ENCODE measurements at places on chromosomes 4 and X. TPM values are rescaled to one million over a fixed set of nuclear protein-coding genes. Genes with fewer than 3 reads are reported as not detected.

CSAG1 gene
- total RNA-seq: not detected

LDB2 gene
- total RNA-seq: 24.3 TPM

DNA sequence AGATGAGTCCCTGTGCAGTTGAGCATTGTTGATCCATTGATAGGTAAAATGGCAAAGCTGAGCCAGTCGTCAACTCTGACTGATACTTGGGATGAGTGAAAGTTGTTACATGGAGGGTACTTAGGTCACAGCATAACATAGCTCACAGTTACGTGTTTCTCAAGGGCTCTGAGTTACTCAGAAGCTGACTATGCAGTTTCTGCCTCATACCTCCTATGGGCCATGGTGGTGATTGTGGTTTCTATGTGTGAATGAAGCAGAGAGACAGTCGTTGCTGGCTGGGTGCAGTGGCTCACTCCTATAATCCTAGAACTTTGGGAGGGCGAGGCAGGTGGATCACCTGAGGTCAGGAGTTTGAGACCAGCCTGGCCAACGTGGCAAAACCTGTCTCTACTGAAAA is 30.8 kb downstream of the FRMPD3 start:
- H3K4me3 ChIP-seq: no peak overlapping the region
- no peaks in the 10 kb centered on the region for H3K27me3 ChIP-seq
- peaks cover 11% of the 10 kb centered on the region for H3K4me1 ChIP-seq
- no peaks in the 10 kb centered on the region for H3K36me3 ChIP-seq

ZDHHC15 gene
- total RNA-seq: 6.3 TPM

DNA sequence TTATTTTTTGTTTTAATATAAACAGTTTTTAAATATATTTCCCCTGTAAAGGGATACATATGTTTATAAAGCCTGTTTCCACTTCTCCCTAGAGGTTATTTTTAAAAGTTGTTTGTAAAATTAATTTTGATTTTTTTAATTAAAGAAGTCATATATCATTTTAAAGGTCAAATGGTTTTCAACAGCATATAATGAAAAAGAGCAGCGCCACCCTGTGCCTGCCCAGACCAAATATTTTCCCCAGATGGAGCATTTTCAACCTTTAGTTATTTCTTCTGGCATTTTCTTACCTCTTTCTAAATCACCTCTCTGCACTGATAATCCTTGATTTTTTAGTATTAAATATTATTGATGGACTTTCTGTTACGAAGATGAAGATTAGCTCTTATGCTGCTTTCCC is 21.0 kb downstream of the MSX1 start:
- peaks cover 88% of the 10 kb centered on the region for H3K27me3 ChIP-seq
- DNase-seq: no peak
- H3K27ac ChIP-seq: no peak overlapping the region
- no peak overlapping the region for H3K4me3 ChIP-seq

DNA sequence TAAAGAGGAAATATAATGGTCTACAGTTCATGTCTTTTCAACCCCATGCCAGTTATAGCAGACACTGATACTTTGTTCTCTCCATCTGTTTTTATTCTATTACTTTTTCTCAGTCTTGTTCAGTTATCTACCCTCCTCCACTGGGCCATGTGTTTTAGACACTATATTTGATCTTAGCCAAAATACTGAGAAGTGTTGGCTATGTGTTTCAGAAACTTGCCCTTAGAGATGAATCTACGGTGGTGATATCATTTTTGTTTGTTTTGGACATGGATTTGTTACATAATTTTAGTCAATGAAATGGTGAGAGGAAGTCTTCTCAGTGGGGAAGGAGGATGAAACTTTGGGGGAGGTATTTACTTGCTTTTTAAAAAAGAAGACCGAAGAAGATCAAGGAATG is 211.5 kb upstream of the DDX53 start:
- H3K36me3 ChIP-seq: no peaks in the 10 kb centered on the region
- no peak overlapping the region for H3K27ac ChIP-seq
- H3K4me1 ChIP-seq: no peaks in the 10 kb centered on the region
- no peak for DNase-seq
- H3K27me3 ChIP-seq: no peaks in the 10 kb centered on the region

CTAG1B gene
- total RNA-seq: not detected

DNA sequence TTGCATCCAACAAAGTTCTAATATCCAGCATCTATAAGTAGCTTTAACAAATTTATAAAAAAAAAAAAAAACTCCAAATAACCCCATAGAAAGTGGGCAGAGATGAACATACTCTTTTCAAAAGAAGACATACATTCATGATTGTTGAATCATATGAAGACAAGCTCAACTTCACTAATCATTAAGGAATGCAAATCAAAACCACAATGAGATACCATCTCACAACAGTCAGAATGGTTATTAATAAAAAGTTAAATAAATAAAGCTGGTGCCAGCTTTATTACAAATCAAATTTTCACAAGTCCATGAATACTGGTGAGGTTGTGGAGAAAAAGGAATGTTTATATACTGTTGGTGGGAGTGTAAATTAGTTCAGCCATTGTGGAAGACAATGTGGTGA is 592.0 kb downstream of the IQCM start:
- H3K36me3 ChIP-seq: no peaks in the 10 kb centered on the region
- H3K27ac ChIP-seq: no peak overlapping the region
- no peak for DNase-seq
- H3K4me1 ChIP-seq: no peaks in the 10 kb centered on the region

DNA sequence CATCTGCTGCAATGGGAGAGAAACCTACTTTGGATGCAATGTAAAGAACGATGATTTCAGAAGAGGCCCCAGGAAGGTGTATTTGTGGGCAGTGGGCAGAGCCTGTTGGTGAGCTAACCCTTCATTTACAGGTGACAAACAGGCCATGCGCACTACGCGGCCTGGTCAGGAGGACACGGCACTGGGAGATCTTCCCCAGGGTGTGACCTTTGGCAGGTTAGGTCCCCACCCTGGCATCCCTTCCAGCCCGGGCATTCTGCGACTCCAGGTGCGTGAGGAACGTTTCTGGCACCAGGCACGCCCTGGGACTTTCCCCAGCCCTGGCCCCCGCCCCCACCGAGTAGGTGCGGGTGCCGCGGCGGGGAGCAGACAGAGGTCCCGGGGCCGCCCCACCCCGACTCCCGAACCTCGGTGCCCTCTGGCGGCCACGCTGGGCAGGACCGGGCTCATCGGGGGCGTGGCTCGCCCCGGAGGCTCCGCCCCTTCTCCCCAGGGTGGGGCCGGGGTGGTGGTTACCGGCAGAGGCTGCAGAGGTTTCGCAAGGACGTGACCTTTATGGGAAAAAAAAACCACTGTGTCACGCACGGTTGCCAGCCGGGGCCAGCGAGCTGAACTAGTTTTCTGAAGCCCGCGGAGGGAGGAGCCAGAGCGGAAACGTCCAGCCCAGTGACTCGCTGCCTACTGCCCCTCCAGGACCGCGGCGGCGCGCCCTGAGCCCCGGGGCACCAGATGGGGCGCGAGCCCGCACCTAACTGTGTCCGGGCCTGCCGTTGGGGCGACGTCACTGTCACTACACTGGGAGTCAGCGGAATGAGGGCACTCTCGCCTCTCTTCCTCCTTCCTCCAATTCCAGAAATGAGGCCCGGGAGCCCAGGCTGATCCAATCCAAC is 5.0 kb upstream of the NYX start:
- H3K4me1 ChIP-seq: peaks cover 8% of the 10 kb centered on the region
- no peaks in the 10 kb centered on the region for H3K27me3 ChIP-seq
- H3K27ac ChIP-seq: no peak overlapping the region

XK gene
- 1.0 TPM for total RNA-seq

TCP11X2 gene
- total RNA-seq: 0.88 TPM

- peak overlapping the region; percentile 4 for H3K4me3 ChIP-seq
- no peak overlapping the region for H3K27ac ChIP-seq
- no peaks in the 10 kb centered on the region for H3K36me3 ChIP-seq
- peaks cover 24% of the 10 kb centered on the region for H3K27me3 ChIP-seq
- H3K4me1 ChIP-seq: peaks cover 16% of the 10 kb centered on the region
- peak; percentile 25 for DNase-seq
Observed at GRCh38 chr4:128462103-128462783, 174.6 kb upstream of the PGRMC2 start.

DNA sequence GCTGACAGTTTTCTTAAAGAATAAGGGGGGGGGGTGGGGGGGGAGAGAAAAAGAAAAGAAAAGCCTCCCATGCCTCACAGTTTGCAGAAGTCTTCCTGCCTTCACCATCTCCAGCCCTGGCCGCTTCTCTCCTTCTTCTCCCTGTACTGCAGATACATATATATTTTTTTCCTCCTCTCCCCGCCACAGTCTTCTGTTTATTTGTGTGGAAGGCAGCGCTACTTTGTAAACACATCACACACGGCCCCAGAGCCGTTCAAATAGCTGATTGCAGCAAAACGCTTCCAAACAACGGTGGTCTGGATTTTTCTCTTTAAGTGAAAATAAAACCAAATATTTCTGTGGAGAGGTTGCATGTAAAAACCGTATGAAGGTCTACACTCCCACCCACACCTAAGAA is 732 bp downstream of the NLGN4X start:
- no peaks in the 10 kb centered on the region for H3K4me1 ChIP-seq
- no peak for DNase-seq
- H3K27me3 ChIP-seq: no peaks in the 10 kb centered on the region
- H3K4me3 ChIP-seq: peak overlapping the region; percentile 80

- H3K27me3 ChIP-seq: no peaks in the 10 kb centered on the region
- DNase-seq: no peak
Observed at GRCh38 chr4:128856246-128856645, 46.7 kb downstream of the JADE1 start.

GRCh38 chr4:42750091-42750490 is 93.2 kb upstream of the ATP8A1 start:
- no peaks in the 10 kb centered on the region for H3K36me3 ChIP-seq
- H3K4me1 ChIP-seq: peaks cover 17% of the 10 kb centered on the region
- no peak overlapping the region for H3K27ac ChIP-seq
- no peak for DNase-seq
- H3K4me3 ChIP-seq: peak overlapping the region; percentile 33
- H3K27me3 ChIP-seq: no peaks in the 10 kb centered on the region

- DNase-seq: no peak
- no peak overlapping the region for H3K4me3 ChIP-seq
- H3K4me1 ChIP-seq: no peaks in the 10 kb centered on the region
- no peaks in the 10 kb centered on the region for H3K27me3 ChIP-seq
- no peak overlapping the region for H3K27ac ChIP-seq
- no peaks in the 10 kb centered on the region for H3K36me3 ChIP-seq
Observed at GRCh38 chr4:22637306-22637705, 55.4 kb upstream of the GBA3 start.

PCDH10 gene
- total RNA-seq: 0.15 TPM

TMEM271 gene
- total RNA-seq: not detected

DNA sequence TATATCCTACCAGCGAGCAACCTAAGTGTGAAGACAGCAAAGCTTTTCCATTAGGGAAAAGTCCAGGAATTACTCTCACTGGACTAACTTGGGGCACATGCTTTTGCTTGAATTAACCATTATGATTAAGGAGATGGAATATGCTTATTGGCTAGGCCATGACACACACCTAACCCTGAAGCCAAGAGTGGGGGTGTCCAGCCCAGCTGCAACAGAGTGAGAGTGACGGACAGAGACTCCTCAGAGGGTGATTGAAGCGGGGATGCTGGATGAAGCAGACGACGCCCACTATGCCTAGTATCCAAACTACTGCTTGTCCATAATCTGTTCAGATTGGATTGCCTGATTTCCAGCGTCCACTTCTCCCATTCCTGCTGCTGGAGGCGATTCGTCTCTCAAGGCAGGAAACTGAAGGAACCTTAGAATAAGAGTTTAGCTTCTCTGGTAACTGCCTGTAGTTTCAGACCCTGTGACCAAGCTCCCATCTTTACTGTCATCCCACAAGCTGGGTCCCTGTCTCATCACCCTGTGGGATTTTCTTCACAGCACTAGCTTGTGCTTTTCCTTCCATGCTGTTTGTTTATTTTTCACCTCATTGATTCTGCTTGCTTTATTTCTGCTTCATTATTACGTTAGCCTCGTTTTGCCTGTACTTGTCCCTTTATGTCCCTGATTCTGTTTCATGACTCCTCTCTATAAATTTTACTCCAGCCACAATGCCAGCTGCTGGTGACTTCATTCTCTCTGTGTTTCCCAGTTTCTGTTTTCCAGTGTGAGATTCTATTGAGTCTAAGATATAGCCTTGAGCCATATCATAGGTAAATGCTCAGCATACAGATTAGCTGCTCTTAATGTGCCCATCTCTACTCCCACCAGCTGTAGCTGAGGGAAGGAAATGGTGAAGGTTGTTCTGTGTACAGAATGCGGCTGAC is 19.0 kb downstream of the FAM47E start:
- H3K4me1 ChIP-seq: no peaks in the 10 kb centered on the region
- DNase-seq: no peak
- H3K36me3 ChIP-seq: no peaks in the 10 kb centered on the region
- no peak overlapping the region for H3K4me3 ChIP-seq

RNF4 gene
- total RNA-seq: 96.4 TPM
